ENCODE measurements at places on chromosomes 12 and 14.

DNA sequence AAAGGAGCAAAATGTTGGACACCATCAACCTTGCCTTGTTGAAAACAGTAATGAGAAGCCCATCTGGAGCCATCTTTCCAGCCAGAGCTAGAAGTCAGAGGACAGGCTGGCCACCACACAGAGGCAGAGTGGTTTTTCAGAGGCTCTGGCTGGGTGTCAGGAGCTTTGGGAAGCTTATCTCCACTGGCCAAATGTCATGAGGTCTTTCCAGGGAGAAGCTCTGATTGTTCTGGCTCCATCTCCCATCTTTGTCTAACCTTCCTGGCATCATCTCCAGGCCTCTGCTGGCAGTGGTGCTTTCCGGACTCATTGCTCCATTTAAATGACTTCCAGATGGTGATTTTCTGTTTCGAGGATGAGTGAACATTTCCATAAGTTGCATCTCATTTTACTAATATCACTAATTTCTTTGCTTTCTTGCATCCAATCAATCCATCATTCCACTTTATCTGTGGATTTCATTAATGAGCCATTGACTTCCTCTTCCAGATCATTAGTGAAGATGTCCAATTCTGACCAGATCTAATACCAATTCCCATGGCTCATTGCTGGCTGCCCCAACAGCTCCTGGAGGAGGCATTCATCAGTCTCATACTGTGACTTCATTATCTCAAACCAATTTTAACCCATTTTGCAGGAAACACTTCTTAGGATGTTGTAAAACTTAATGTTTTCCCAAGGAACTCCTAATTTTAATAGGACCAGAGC, 35.3 kb upstream of the TMTC1 start:
- H3K4me3 ChIP-seq: no peak overlapping the region
- no peaks in the 10 kb centered on the region for H3K36me3 ChIP-seq
- H3K27me3 ChIP-seq: no peaks in the 10 kb centered on the region
- no peak overlapping the region for H3K27ac ChIP-seq
- DNase-seq: no peak

DNA sequence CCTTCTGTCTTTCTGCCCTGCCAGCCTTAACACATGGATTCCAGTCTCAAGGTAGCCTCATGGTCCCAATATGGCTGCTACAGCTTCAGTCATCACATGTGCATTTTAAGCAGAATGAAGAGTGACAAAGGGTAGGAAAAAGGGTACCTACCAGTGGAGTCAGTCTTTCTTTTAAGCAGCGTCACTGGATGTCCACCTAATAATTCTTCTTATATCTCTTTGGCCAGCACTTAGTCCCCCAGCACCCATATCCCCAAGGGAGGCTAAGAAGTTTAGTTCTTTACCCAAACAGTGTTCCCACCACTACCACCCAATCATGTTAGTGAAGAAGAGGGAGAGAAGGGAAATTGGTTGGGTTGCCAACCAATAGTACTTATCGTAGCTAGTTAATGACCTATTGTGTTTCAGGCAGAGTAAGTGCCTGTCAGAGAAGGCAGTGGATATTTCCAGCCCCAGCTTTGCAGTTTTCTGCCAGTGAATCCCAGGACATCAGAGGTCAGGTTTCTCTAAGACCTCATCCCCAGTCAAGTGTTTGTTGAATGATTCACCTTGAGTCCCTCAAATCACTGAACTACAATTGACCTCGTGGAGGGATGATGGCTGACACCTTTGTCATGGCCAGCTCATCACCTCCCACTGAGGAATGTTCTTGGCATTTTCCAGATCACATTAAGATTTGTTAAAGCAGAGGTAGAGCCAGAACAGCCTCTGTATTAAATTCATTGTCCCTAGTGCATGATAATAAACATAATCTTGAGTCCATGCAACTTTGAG, 250.9 kb upstream of the CRY1 start:
- no peak for DNase-seq
- no peak overlapping the region for H3K4me3 ChIP-seq
- no peaks in the 10 kb centered on the region for H3K4me1 ChIP-seq
- no peaks in the 10 kb centered on the region for H3K27me3 ChIP-seq

GRCh38 chr14:34593740-34594375, 36.1 kb downstream of the SNX6 start:
- no peak for DNase-seq
- H3K27ac ChIP-seq: no peak overlapping the region
- no peaks in the 10 kb centered on the region for H3K27me3 ChIP-seq
- no peak overlapping the region for H3K4me3 ChIP-seq
- no peaks in the 10 kb centered on the region for H3K4me1 ChIP-seq
- H3K36me3 ChIP-seq: no peaks in the 10 kb centered on the region

DNA sequence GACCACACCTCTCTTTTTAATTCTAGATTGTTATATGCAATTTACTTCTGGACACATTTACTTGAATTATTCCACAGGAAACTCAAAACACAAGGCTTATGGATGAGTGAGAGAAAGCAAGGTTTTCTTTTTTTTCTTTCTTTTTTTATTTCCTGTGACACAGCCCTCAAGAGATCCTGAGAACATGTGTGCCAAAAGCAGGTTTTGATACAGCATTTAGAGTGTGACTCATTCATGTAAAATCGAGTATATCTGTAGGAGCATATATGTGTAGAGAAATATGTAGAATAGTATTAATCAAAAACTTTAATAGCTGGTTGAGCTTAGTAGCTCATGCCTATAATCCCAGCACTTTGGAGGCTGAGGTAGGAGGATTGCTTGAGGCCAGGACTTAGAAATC, 4.4 kb upstream of the MAX start:
- no peak overlapping the region for H3K4me3 ChIP-seq
- H3K27ac ChIP-seq: no peak overlapping the region
- H3K27me3 ChIP-seq: no peaks in the 10 kb centered on the region
- H3K4me1 ChIP-seq: peaks cover 3% of the 10 kb centered on the region
- H3K36me3 ChIP-seq: no peaks in the 10 kb centered on the region

DNA sequence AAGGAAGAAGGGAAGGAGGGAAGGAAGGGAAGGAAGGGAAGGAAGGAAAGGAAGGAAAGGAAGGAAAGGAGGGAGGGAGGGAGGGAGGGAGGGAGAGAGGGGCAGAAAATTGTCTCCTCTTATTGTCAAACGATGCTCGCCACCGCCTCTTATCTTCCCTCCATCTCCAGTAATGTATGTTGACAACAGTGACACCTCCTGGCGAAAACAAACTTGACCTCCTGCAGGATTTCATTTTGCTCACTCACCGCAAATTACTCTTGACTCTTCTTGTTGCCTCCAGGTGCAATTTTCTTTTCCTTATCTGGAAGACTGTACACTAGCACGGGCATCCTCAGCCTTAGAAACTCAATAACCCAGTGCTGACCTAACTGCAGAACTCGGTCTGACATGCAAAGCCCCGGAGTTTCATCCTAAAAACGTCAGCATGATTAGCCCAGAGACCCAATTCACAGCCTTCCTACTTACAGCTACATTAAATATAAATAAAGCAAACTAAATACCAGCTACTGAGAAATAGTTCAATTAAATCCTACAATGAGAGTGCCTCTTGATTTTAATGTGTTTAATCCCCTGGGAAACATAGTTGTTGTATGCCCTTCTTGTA, 512.4 kb upstream of the TMPO start:
- H3K4me1 ChIP-seq: no peaks in the 10 kb centered on the region
- DNase-seq: no peak
- H3K4me3 ChIP-seq: no peak overlapping the region
- H3K27me3 ChIP-seq: no peaks in the 10 kb centered on the region
- H3K36me3 ChIP-seq: no peaks in the 10 kb centered on the region

- DNase-seq: no peak
- H3K27ac ChIP-seq: no peak overlapping the region
- H3K4me3 ChIP-seq: no peak overlapping the region
- no peaks in the 10 kb centered on the region for H3K36me3 ChIP-seq
- H3K27me3 ChIP-seq: no peaks in the 10 kb centered on the region
Measured at GRCh38 chr12:88471331-88472045, 108.8 kb downstream of the KITLG start.

DNA sequence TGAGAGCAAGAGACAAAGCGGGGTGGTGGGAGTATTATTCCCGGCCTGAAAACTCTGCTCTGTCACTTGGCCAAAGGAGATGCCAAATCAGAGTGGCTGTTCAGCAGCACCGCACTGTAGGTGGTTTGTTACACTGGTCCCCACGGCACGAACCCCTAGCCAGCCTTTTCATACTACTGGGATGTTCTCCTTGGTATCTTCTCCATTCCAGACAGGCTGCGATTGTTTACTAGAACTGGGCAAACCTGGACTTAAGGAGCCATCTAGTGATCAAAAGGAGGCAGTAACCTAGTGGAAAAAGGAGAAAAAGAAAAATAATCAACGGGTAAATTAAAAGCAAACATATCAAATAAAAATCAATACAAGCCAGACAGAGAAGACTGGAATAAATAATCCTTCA, 58.9 kb upstream of the TMTC2 start:
- H3K4me1 ChIP-seq: no peaks in the 10 kb centered on the region
- H3K36me3 ChIP-seq: no peaks in the 10 kb centered on the region
- DNase-seq: no peak
- H3K27ac ChIP-seq: no peak overlapping the region
- H3K27me3 ChIP-seq: no peaks in the 10 kb centered on the region

DNA sequence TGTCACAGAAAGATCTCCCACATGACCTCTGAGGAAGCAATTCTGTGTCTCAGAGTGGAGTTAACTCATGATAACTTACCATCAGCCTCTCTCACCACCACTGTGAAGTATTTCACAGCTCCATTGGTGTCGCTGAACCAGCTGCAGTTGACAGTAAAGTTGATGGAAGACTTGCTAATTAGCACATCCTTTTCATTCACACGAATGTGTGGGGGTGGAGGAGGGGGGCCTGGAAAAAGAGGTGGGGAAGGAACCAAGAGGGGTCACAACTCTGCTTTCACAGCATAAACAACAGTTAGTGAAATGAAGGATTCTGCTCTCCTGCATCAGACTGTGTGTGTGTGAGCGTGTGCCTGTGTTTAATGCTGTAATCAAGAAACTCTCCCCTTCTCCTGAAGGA, 82.1 kb downstream of the PTPRB start:
- no peak overlapping the region for H3K27ac ChIP-seq
- no peaks in the 10 kb centered on the region for H3K27me3 ChIP-seq
- no peaks in the 10 kb centered on the region for H3K36me3 ChIP-seq
- H3K4me1 ChIP-seq: no peaks in the 10 kb centered on the region

DNA sequence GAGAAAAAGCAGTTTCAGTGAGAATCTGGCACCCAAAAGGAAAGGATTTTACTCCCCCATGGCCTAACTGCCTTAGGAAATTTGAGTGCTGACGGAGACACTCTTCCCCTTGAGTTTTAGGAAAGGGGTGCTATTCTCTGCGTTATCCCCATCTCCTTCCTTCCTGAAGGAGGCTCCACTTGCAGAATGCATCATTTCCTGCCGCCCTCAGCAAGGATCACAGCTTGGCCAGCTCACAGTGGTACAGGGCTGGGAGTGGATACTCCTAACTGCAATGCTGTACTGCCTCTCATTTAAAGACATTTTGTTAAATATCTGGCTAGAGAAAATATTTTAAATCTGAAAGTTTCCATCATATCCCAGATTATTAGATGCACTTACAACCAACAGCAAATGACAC, 33.0 kb downstream of the RDH12 start:
- no peak overlapping the region for H3K27ac ChIP-seq
- no peaks in the 10 kb centered on the region for H3K36me3 ChIP-seq
- H3K27me3 ChIP-seq: no peaks in the 10 kb centered on the region
- H3K4me3 ChIP-seq: no peak overlapping the region

GRCh38 chr14:53955671-53956426, 776 bp downstream of the BMP4 start:
- no peaks in the 10 kb centered on the region for H3K27me3 ChIP-seq
- peaks cover 3% of the 10 kb centered on the region for H3K4me1 ChIP-seq
- peak overlapping the region; percentile 65 for H3K4me3 ChIP-seq

DNA sequence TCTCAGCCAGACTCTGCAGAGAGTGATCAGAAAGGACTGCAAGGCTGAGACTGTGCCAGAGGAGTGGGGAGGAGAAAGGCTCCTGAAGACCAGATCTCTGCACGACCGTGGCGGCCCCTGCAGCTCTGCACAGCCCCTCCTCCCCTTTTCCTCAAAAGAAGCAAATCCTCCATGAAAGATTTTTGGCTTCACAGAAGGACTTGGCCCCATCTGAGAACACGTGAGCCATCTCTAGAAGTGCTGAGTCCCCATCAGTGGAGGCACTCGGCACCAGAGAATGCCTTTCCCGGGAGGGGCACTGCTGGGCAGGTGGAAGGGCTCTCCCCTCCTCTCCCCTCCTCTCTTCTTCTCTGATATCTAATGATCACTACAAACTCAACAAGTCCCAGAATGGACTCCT, 6.8 kb downstream of the FIGNL2 start:
- no peak overlapping the region for H3K27ac ChIP-seq
- no peaks in the 10 kb centered on the region for H3K4me1 ChIP-seq
- H3K27me3 ChIP-seq: no peaks in the 10 kb centered on the region
- no peak for DNase-seq

GRCh38 chr12:45601390-45601789, 128.1 kb upstream of the ARID2 start:
- H3K27ac ChIP-seq: no peak overlapping the region
- peaks cover 2% of the 10 kb centered on the region for H3K27me3 ChIP-seq
- H3K4me1 ChIP-seq: no peaks in the 10 kb centered on the region
- DNase-seq: no peak
- H3K36me3 ChIP-seq: no peaks in the 10 kb centered on the region
- H3K4me3 ChIP-seq: no peak overlapping the region

DNA sequence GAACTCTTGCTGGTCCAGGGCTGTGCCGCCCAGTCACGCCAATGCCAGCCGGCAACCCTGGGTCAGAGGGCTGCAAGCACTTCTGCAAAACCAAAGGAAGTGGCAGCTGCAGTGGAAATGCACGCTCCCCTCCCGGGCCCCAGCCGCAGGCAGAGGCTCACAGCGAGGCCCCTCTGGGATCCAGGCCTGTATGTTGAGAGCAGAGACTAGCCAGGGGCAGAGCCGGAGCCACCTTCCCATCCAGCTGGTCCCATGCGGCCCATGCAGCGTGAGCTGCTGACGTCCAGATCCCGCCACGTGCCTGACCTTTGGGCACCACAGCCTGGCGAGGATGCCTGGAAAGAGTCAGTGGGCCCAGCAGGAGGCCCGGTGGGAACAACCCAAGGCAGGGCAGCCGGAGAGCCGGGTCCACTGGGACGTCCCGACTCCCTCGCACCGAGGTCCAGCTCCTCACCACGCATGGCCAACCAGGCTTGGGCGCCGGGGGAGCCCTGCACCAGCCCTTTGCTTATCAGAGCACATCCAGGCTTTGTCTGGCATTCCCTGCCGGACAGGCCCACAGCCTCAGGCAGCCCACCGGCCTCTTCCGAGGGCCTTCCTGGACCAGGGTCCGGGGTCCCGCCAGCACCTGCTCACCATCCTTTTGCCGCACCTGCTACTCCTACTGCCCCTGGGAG, 4.3 kb downstream of the GPR132 start:
- H3K4me3 ChIP-seq: no peak overlapping the region
- no peaks in the 10 kb centered on the region for H3K27me3 ChIP-seq
- H3K36me3 ChIP-seq: no peaks in the 10 kb centered on the region
- no peak overlapping the region for H3K27ac ChIP-seq
- no peak for DNase-seq

GRCh38 chr14:100674897-100675619, 51.6 kb upstream of the DLK1 start:
- H3K27me3 ChIP-seq: no peaks in the 10 kb centered on the region
- H3K4me3 ChIP-seq: no peak overlapping the region
- H3K27ac ChIP-seq: no peak overlapping the region
- peaks cover 22% of the 10 kb centered on the region for H3K4me1 ChIP-seq
- H3K36me3 ChIP-seq: no peaks in the 10 kb centered on the region
